Activated T-cell treated with anti-CD3 and anti-CD28 coated beads, Interleukin-2, amount 50 U/mL, for 48 hours (primary cell): ENCODE measurements at places on chromosomes 7 and 10.

DNA sequence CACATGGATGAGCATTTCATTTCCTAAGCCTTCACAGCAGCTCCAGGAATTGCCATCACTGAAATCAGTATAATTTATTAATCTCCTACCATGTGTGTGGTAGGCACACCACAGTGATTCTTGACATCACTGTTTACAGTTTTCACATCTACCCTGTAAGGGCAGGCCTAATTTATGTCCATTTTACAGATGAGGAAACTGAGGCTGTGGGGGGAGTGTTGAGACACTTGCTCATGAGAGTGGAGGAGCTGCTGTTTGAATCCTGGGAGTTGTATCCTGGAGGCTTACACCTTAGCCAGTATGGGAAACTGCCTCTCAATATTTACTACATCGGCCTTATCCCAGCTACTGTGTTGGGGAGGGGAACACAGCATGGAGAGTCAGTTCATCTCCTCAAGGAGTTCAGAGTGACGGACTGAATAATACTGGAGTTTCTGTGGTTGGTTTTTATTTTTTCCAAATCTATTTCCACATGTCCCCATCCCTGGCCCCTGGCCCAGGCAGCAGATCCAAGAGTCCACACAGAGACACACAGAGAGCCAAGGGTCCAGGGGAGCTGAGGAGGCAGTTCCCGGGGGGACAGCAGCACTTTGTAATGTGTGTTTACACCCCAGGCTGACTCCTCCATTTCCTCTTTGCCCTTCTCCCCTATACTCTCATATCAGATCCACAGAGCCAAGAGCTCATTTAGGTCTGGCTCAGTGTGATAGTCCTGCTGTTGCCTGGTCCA is 13.2 kb downstream of the UBTD1 start:
- DNase-seq: no peak

GRCh38 chr7:28135315-28135714 is 45.3 kb downstream of the JAZF1 start:
- no peak for DNase-seq

DNA sequence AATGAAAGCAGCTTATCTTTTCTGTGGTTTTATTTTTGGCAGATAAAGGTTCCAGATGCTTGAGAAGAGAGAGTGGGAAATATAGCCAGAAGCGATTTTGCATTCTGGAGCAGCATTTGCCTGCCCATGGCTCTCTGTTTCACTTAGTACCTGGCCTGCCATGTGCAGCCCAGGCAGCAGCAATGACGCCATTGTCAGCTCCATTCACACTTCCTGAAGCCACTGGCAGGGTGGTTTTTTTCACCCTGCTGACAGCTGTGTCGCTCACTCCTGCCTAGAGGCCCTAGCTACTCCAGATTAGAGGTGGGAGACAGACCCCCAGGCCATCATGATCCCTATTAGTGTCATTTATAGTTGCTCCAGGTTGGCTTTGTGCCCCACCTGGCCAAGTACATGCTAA is 30.1 kb upstream of the NEUROD6 start:
- no peak for DNase-seq

DNA sequence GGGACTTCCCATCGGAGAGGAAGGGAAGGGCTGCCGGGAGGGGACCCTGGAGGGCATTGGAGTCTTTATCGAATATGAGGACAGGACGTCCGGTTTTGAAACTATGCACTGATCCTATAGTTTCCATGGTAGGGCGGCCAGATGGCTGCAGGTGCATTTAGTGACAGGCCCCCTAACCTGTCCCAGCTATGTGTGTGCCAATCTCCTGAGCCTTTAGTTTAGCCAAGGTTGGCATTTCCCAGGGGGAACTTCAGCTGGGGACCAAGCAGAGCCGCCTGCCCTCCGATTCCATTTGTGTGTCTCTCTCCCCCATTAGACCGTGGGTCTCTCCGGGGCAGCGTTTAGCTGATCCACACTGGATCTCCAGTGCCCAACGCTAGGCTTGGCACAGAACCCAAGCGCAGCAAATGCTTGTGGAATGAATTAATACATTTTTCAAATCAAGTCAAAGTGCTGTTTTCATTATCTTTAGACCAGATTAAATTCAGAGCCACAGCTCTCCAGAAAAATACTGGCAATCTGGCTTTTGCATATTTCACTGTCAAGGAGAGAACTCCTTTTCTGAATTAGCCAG is 19.9 kb downstream of the TMEM270 start:
- no peak for DNase-seq

DNA sequence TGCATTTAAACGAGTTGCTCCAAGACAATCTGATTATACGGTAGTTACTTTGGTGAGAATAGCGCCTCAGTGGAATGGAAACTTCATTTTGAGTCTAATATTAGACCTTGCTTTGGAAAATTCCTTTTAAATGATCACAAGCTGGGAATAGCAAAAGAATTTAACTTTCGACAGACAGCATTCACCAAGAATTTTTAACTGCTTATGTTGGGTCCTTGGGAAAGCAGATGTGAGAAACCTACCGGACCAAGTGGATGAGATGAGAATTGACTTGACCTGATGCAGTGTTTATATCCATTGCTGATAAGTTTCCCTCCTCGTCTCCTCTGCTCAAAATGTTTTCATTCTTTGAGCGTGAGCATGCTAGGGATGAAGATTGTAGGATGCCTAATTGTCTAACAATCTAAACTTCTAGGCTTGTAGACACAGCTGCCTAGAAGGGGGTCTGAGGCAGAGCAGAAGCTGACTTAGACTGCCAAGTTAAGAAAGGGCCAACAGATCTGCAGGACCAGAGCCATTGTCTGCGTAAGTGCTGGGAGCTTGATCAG is 126.9 kb downstream of the CNNM2 start:
- DNase-seq: no peak

DNA sequence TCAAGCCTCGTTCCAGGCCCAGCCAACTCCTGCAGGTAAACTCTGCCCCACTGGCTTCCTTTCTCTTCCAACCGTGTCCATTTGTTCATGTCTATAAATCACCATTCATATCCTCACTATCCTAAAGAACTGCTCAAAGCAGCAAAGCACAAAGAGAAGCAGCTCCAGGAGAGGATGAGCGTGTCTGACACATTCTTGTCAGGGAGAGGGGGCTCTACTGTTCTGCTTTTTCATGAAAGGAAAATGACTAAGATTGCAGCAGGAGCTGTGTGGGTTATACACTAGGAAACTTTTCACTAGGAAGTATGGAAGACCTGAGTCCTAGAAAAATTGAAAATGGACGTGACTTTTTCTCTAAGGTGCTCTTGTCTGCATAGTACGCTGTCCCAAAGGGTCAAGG is 16.7 kb downstream of the AGFG2 start:
- DNase-seq: no peak

DNA sequence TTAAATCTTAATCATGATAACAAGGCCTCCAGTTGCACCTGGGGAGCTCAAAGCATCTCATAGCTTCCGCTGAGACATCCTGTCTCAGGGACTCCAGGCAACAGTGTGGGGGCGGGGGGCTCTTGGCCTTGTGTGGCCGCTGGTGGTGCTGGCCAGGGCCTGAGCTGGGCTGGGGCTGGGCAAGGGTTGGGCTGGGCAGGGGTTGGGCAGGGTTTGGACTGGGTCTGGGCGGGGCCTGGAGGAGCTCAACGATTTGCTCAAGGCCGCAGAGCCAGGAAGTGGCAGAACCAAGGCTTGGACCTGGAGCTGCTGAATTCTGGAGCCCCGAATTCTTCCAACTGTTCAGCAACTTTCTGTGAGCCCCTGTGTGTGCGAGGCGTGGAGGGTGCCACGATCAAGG is 37.9 kb upstream of the PSMG3 start:
- no peak for DNase-seq

DNA sequence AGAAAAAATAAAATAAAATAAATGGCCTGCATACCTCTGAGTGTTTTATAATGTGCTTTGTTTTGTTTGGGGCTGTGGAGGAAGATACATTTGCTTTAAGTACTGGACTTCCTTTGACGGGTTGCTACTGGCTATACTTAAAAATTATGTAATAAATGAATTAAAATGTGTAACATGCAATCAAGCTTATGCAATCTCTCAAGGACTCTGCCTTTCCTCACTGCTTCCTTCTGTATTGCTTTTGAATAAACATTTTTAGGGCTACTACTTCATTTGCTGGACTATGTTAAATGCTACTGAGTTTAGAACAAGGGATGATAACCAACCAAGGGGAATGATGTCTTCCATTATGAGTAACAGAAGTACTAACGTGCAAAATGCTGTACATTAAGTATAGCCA is 91.6 kb downstream of the ETV1 start:
- no peak for DNase-seq

GRCh38 chr10:11205030-11205772 is 187.5 kb downstream of the CELF2 start:
- DNase-seq: no peak

DNA sequence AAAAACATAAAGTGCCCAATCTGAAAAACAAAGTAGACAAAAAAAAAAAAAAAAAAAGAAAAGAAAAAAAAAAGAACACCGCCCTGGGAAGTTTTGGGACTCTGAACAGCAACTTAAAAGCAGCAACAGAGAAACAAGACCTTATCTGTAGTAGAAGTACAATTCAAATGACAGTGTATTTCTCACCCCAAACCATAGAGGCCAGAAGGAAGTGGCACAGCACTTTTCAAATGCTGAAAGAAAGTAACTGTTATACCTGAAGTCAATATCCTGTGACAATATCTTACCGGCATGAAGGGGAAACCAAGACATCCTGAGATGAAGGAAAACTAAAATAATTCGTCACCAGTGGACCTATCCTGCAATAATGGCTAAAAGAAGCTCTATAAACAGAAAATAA is 112.1 kb downstream of the DNAJC1 start:
- no peak for DNase-seq

DNA sequence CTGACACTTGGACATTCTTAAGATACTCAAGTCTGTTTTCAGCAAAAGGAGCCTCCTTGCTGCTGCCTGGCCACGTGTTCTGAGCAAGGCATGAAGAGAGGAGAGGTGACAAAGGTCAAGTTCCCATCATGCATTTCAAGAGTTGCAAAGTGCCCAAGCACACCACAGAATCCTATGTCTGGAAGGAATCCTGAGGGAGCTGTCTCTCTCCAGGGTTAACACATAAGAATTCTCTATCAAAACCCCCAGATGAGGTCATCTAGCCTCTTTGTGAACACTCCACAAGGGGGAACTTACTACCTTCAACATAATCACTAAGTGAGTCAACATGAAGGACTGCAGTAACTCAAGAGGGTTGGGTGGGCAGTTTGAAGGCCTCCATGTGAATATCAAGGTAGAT is 155.5 kb downstream of the RNF216 start:
- no peak for DNase-seq

GRCh38 chr10:27819781-27820531 is 74.3 kb upstream of the MKX start:
- no peak for DNase-seq

- peak; percentile 31 for DNase-seq
Observed at GRCh38 chr10:13528875-13529713, at the start of gene BEND7. Gene BEND7, minus strand, starts transcription at chr10:13529014. Its CDS starts 481 bp downstream, at chr10:13528533.
